ENCODE measurements at places on chromosomes 4 and X.
A peak's percentile ranks its signal among the peaks of the same experiment; 100 is the strongest.

DNA sequence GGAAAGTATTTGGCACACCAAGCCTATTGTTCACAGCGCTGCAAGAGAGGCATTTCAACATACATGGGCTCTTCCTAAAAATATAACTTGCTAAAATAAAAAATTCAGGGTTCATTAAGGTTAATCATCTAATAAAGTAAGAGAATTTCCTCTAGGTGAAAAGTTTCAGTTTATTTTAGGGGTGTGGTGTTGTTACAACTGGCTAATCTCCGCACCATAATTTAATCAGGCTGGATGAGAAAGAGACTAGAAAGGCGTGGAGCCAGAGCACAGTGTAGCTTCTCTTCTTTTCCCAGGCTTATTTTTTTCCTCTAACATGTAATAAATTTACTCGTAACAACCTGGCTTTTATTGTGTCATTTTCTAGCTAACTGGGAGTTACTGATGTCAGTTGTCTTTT lies 47.9 kb downstream of the FHL1 start:
- DNase-seq, result no peak

DNA sequence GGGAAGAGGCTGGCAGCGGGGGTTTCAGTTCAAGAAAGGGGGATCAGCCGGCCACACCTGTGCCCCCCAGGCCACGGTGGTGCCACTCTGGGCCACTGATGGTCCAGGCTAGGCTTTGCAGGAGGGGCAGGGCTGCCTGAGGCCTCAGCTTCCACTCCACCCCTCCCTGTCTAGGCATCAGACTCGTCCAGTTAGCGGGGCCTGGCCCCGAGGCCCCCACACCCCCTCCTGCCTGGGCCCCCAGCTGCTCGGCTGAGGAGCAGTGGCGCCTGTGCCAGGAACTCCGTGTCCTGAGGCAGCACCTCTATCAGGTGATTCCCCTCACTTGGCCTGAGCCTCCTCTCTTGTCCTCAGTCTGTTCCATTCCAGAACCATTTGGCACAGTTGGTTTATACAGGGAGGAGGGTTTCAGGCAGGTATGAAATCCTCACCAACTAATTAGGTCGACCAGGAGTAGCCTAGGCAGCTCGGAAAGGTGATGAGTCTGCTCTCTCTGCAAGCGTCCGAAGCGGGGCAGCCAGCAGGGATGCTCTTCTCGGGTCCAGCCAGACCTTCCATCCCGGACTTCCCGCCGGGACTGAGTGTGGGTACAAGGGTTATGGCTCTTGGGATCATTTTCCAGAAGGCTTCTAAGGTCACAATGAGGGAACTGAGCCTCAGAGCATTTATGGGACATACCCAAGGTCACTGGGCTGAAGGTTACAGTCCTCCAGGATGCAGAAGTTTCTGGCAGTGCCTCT lies 2.1 kb downstream of the NSG1 start:
- DNase-seq, result no peak

- peak; percentile 85 for DNase-seq
Observed at GRCh38 chr4:145179281-145179860, 1.0 kb downstream of the OTUD4 start.

DNA sequence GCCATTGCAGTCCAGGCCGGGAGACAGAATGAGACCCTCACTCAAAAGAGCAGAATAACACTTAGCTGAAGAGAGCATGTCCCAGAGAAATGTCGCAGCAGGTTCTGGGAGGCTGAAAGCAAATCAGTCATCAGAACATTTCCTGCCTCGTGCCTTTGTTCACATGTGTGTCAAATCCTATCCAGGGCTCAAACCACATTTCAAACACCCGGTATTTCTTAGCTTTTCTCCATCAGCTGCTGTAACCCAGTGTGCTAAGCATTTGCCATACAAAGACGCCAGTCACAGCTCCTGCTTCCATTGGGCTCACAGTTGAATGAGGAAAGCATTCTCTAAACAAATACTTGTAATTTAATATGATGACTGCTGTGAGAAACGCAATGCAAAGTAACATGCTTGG lies 6.0 kb downstream of the PALLD start:
- no peak for DNase-seq

DNA sequence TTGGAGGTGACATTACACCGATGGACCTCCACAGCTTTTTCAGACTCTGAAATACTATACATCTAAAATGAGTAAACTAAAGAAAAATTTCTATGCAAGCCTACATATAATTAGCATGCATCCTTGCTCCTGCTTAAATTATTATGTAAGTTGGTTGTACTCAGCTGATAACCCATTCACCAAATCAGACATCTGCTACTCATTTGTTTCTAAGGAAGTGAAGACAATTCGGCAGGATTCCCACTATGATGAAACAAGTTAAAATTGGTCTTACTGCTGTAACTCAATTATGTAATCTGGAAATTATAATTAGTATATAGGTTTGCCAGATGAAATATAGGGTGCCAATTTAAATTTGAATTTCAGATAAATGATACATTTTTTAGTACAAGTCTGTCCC lies 59.5 kb upstream of the FGF13 start:
- no peak for DNase-seq

GRCh38 chr4:100929758-100930157 lies 411.9 kb upstream of the EMCN start:
- DNase-seq, result no peak

DNA sequence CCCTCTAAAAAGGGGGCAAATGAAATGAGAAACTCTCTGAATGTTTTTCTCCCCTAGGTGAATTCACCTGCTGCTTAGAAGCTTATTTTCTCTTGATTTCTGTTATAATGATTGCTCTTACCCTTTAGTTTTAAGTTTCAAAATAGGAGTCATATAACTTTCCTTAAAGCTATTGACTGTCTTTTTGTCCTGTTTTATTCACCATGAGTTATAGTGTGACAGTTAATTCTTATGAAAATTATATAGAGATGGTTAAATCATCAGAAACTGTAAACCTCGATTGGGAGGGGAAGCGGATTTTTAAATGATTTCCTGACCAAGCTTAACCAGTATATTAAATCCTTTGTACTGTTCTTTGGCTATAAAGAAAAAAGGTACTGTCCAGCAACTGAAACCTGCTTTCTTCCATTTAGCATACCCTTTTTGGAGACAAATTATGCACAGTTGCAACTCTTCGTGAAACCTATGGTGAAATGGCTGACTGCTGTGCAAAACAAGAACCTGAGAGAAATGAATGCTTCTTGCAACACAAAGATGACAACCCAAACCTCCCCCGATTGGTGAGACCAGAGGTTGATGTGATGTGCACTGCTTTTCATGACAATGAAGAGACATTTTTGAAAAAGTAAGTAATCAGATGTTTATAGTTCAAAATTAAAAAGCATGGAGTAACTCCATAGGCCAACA lies 4.2 kb downstream of the ALB start:
- no peak for DNase-seq

- DNase-seq, result no peak
Observed at GRCh38 chr4:102791318-102791835, 30.6 kb upstream of the MANBA start.

DNA sequence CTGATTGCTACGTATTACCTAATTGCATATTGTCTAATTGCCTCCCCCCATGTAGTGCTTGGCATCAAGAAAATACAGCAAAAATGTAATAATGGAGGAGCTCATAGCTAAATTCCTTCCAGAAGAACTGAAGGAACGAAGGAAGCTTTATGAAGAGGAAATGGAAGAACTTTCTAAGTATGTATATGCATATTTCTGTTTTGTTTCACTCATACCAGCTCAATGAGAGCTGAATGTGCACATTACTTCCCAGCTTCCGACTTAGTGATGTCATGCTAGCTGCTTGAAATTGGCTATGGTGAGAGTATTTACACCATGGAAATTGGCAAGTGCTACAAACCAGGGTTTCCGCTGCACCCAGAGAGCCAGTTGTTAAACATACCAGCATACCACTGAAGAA lies 34.7 kb downstream of the LONRF3 start:
- no peak for DNase-seq

GRCh38 chr4:139299536-139299935 lies 1.8 kb upstream of the NAA15 start:
- DNase-seq, result no peak

GRCh38 chr4:110787109-110787508 lies 164.2 kb upstream of the PITX2 start:
- DNase-seq, result no peak

DNA sequence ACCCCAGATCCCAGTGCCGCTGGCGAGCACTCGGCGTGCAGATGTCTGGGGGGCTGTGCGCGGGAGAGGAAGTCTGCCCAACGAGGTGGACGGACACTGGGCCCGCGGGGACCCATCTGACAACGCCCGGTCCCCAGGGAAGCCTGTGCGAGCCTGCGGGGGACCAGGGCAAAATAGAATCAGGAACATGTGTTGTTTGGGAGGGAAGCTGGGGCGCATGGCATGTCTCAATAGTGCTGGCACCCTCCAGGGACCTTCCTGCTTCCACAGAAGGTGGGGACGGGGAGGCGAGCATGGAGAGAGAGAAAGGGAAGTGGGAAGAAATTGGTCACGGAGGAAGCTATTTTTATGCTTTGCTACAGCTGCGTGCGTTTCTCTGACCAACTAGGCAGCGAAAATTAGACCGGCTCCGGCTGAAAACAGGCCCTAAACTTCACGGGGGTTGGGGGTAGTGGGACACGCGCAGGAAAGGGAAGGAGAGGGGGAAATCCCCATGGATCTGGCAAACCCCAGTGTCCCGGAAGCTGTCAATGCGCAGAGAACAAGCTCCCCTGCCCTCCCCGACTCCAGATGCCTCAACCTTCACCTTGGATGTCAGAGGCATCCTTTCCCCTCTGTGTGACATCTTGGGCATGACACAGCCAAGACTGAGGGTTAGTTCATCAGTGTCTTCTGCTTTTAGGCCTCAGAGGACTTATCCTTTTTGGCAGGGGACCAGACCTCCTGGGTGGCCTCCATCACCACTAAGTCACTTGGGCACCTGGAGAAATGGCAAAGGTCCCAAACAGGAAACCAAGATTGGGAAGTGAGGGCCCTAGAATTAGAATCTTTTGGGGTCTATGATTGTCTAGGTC lies 169.8 kb upstream of the BCOR start:
- DNase-seq, result no peak

DNA sequence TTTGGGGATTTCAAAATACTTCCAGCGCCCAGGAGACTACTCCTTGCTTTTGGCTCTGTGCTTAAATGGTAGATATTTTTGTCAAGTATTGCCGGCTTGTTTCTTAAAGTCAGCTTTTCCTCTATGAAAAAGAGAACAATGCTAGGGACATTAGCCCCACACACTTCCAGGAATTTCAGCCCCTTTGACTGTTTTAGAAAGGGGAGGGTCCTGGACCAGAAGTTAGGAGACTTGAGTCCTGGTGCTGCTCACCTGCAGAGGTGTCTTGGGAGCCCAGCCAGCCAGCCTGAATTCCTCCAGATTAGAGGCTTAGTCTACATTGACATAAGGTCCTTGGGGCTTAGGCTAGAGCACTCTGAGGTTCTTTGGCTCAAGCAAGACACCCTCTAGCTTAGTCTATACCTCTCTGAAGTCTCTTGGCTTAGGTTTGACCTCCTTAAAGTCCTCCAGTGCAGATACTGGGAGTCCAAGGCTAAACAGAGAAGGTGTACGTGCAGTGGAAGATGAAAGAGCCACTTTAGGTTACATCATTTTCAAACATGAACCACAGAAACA lies 1.6 kb upstream of the SETD7 start:
- DNase-seq, result no peak

- DNase-seq, result no peak
Observed at GRCh38 chr4:70863099-70863790, 23.6 kb upstream of the GRSF1 start.

DNA sequence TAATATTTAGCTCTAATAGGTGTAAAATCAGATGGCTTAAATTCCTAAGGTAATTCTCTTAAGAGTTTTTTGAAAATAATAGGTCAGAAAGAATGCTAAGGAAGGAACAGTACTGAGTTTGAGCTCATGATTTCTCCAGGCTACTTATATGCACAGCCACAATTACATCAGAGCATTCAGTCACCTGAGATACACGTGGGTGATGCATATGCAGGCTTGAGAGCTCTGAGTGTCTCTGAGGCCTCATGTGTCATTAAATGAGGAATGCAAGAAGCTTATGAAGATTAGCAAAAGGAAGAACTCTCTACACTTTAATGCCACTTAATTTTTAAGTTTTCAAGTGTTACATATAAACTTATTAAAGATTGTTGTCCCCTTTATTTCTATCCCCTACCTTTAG lies 124.0 kb upstream of the STIM2 start:
- no peak for DNase-seq

DNA sequence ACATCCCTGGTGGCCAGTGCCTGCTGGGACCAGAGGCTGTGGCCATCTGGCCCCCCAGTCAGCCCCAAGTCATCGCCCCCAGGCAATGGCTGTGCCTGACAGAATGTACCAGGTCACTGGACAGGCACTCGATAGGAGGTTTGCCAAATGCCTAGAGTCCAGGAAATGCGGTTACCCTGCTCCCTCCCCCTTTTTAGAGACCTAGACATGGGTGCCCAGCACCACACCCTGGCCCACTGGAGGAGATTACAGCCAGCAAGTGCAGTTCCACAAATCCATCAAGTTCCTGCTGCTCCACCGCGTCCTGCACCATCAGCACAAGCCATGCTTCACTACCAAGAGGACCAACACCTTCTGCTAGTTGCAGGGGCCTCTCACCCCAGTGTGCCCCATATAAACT lies 16.2 kb upstream of the ZFX start:
- DNase-seq, result no peak

DNA sequence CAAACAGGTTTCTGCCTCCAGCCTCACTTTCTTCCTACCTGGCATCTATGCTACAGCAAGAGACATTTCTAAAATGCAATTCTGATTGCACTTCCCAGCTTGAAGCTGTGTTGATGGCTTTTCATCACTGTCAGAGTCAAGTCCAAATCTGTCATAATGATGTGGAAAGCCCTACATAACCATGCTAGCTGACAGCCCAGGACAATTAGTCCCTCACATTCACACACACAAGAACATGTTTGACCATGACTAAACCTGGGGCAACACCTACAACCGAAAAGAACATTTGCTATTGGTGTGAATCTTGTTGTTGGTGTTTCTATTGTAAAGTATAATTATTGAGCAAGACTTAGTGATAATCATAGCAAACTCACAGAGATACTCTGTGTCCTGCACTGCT lies 58.2 kb downstream of the PPM1K start:
- DNase-seq, result no peak

- DNase-seq, result no peak
Observed at GRCh38 chr4:81348778-81349094, 123.0 kb downstream of the RASGEF1B start.

DNA sequence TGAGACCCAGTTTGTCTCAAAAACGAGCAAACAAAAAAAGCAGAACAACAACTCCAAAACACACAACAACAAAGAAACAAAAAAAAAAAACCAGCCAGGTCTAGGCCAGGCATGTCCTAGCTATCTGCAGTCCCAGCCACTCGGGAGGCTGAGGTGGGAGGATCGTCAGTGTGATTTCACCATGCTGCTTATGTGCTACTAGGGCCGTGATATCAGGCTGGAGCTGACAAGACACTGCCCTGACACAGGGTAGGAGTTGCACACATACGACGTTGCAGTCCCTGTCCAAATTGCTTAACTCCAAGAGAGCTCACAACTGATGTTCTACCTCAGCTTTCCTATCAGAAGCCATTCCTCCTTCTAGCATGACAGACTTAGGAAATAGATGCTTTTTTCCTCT lies 204.9 kb downstream of the AASDH start:
- no peak for DNase-seq

Measured in Right ventricle myocardium inferior (tissue), 1 donor.